HFFc6 (cell line): ENCODE measurements at places on chromosomes 4 and X. TPM values are rescaled to one million over a fixed set of nuclear protein-coding genes. Genes with fewer than 3 reads are reported as not detected.

The SCML1 gene
- 7.9 to 10.5 TPM (median 9.2 TPM) in 3 replicates for total RNA-seq

The XG gene
- total RNA-seq: 0.07 to 0.12 TPM in 2 of 3 replicates, not detected in the other

The SMAD1 gene
- total RNA-seq: 8.4 to 10.1 TPM (median 9.2 TPM) in 3 replicates

The GCNA gene
- total RNA-seq: 0.72 to 1.7 TPM (median 0.78 TPM) in 3 replicates

The HGFAC gene
- total RNA-seq: not detected in 3 replicates

The NXF2B gene
- not detected in 3 replicates for total RNA-seq

The STX18 gene
- total RNA-seq: 28.7 to 37.1 TPM (median 29.5 TPM) in 3 replicates

The NLRP2B gene
- not detected in 3 replicates for total RNA-seq

The GALNT7 gene
- 10.9 to 24.5 TPM (median 10.9 TPM) in 3 replicates for total RNA-seq

The ERAS gene
- not detected in 3 replicates for total RNA-seq

The TRAM1L1 gene
- total RNA-seq: not detected in 3 replicates

The CT55 gene
- not detected in 3 replicates for total RNA-seq

The SLIT2 gene
- 94.0 to 139 TPM (median 118 TPM) in 3 replicates for total RNA-seq

The SPANXC gene
- total RNA-seq: 0.83 to 118 TPM (median 1.4 TPM) in 3 replicates

DNA sequence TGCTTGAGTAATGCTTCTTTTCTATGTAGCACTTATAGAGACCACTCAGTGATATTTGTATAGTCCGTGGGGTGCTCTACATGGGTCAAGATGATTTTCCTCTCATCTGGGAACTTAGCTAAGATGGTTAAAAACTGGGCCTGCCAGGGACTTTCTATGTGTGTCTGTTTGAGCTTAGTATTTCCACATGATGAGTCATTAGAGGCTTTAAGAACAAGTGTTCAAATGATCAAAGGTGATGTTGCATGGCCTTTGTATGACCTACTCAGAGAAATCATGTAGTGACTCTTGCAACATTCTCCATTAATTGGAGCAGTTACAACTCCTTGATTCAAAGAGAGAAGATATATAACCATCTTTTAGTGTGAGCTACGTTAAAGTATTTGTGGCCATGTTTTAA, 1480.5 kb upstream of the IGFBP7 start:
- no peaks in the 10 kb centered on the region for H3K27me3 ChIP-seq
- H3K36me3 ChIP-seq: no peaks in the 10 kb centered on the region
- H3K27ac ChIP-seq: no peak overlapping the region
- H3K4me3 ChIP-seq: no peak overlapping the region
- DNase-seq: no peak

- H3K4me1 ChIP-seq: no peaks in the 10 kb centered on the region
- H3K27me3 ChIP-seq: peaks cover 6% of the 10 kb centered on the region
- no peak overlapping the region for H3K4me3 ChIP-seq
- 0 out of 2 replicates have a peak, but pooled peaks cover 3% of the 10 kb centered on the region for H3K36me3 ChIP-seq
- H3K27ac ChIP-seq: no peak overlapping the region
Measured at GRCh38 chr4:961351-962230, 11.8 kb downstream of the DGKQ start.

GRCh38 chr4:73916172-73916925, 47.2 kb downstream of the CXCL1 start:
- peaks cover 42% of the 10 kb centered on the region for H3K4me1 ChIP-seq
- DNase-seq: no peak
- H3K36me3 ChIP-seq: no peaks in the 10 kb centered on the region; the same call in 1 of the 2 replicates
- H3K4me3 ChIP-seq: no peak overlapping the region

GRCh38 chr4:128358231-128358912, 70.8 kb upstream of the PGRMC2 start:
- peak; percentile 71 for DNase-seq
- peaks cover 2% of the 10 kb centered on the region; the same call in 1 of the 2 replicates for H3K27me3 ChIP-seq
- peaks cover 58% of the 10 kb centered on the region for H3K4me1 ChIP-seq

DNA sequence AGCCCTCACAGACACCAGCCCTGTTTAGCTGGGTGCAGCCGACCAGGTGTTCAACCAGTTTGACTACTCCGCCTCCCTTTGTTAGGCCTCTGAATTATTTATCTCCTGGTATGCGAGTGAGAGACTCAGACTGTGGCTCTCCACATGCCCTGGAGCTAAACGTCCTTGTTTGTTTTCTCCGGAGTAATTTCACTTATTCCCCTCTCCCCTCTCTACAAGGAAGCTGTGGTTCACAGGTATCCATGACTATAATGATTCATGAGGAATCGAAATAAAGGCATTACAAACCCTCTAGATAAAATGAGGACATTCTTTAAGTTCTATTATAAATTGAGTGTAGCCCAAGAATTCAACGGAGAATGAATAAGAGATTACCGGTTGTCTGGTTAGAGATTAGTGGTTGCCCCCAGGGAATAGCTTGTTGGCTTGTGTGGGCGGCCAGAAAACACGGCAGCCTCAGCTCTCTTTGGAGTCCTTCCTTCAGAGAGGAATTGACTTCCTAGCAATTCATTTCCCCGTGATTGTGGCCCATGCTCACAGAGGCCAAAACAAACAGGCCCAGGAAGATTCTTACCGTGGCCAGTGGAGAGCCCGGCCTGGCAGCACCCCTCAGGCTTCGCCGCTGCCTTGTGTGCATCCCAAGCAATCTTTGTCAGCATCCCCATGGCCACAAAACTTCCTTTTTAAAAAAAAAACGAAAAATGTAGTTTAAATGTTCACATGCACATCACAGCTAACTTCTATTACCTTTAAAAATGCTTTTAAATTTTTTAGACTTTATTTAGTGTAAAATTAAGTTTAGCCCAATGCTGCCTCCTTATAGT, 60.2 kb upstream of the CBR4 start:
- peaks cover 5% of the 10 kb centered on the region for H3K27me3 ChIP-seq
- peaks cover 4% of the 10 kb centered on the region; the same call in 1 of the 2 replicates for H3K36me3 ChIP-seq
- peak overlapping the region; percentile 62 for H3K4me3 ChIP-seq
- DNase-seq: peak; percentile 97
- peak overlapping the region; percentile 90 for H3K27ac ChIP-seq

DNA sequence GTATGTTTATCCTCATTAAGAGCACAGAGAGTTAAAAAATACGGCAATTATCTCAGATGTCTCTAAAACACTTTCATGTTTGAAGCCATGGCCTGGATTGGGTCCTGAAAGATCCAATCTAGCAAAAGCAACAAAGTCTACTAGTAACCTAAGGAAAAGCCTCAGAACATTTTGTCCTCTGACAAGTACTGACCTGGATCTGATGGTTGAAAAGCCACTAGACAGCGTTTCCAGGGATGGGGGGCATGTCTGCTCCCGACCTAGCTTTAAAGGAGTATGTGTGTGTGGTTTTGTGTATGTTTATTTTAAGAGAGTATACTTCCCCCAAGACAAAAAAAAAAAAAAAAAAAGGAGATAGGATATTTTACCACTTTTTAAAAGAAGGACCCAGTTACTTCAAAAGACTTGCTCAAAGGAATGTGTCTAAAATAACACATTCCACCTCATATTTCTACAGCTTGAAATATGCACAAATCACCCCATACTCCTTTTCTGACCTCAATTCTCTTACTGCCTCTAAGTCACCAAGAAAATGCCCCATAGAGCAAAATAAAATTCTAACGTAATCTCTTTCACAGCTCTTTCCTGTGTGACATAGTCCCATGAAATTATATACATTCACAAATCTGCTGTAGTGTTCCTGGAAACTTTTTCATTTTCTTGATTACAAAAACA, 189.0 kb upstream of the TTC29 start:
- no peaks in the 10 kb centered on the region for H3K36me3 ChIP-seq
- H3K27me3 ChIP-seq: peaks cover 15% of the 10 kb centered on the region
- no peak for DNase-seq
- no peak overlapping the region for H3K27ac ChIP-seq

DNA sequence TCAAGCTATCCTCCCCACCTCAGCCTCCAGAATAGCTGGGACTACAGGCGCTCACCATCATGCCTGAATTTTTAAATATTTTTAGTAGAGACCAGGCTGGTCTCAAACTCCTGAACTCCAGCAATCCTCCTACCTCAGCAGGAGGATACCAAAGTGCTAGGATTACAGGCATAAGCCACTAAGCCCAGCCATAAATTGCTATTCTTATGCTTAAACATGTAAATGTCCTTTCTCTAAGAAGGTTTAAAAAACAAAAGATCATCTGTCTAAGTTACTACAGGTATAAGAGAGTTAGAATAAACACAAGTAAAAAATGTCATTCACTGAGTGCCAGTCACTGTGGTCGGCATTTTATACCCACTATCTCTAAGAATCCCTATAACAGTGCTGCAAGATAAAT, 28.3 kb downstream of the PRMT9 start:
- no peak overlapping the region for H3K27ac ChIP-seq
- no peaks in the 10 kb centered on the region for H3K27me3 ChIP-seq

DNA sequence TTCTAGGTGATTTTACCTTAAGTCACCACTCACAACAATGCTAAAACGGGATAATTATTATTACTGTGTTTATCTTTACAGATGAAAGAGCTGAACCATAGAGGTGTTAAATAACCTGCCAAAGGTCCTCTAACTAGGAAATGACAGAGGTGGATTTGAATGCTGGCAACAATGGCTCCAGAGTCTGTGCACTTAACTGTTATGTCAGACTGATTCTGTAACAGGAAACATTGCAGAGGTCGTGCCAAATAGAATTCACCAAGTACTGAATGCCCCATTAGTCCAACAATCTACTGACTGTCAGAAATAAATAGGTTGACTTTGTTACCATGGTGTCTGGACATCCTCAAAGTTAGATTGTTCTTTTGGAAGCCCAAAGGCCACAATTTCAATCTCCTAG, 20.9 kb upstream of the USP27X start:
- no peaks in the 10 kb centered on the region for H3K36me3 ChIP-seq
- no peak overlapping the region for H3K27ac ChIP-seq
- no peak overlapping the region for H3K4me3 ChIP-seq
- peaks cover 3% of the 10 kb centered on the region; the same call in 1 of the 2 replicates for H3K27me3 ChIP-seq

DNA sequence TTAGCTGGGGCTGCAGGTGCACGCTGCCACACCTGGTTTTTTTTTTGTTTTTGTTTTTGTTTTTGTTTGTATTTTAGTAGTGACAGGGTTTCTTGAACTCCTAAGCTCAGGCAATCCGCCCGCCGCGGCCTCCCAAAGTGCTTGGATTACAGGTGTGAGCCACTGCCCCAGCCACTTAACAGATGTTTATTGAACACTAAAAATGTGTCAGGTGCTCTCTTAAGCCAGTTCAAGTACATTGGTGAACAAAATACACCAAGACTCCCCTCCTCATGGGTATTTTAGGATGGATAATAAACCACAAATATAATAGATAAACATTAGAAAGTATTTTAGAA, 69.9 kb downstream of the TRAPPC11 start:
- no peak overlapping the region for H3K27ac ChIP-seq
- H3K4me1 ChIP-seq: no peaks in the 10 kb centered on the region
- DNase-seq: no peak
- no peaks in the 10 kb centered on the region for H3K36me3 ChIP-seq

DNA sequence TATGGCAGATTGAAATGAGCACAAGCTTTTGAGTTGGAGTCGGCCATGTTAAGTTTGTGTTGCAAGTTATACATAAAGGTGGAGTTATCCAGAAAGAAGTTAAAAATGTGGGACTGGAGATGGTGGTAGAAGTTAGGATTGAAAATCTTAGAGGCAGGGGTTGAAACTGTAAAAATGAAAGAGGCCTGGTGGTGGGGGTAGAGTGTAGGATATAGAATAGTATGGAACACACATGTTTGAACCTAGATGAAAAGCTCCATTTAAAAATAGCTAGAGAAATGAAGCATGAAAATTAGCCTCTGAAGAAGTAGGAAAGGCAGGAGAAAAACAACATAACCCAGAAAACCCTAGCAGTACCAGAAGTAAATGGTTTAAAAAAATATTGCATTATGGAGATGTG, 131.8 kb upstream of the ENPEP start:
- no peaks in the 10 kb centered on the region for H3K36me3 ChIP-seq
- H3K4me3 ChIP-seq: no peak overlapping the region
- DNase-seq: no peak
- H3K27ac ChIP-seq: no peak overlapping the region
- peaks cover 9% of the 10 kb centered on the region; the same call in 1 of the 2 replicates for H3K4me1 ChIP-seq

GRCh38 chr4:7892212-7893019, 47.2 kb downstream of the AFAP1 start:
- peaks cover 78% of the 10 kb centered on the region for H3K4me1 ChIP-seq
- H3K36me3 ChIP-seq: peaks cover 47% of the 10 kb centered on the region
- peak overlapping the region; percentile 66 for H3K4me3 ChIP-seq
- DNase-seq: peak; percentile 66

DNA sequence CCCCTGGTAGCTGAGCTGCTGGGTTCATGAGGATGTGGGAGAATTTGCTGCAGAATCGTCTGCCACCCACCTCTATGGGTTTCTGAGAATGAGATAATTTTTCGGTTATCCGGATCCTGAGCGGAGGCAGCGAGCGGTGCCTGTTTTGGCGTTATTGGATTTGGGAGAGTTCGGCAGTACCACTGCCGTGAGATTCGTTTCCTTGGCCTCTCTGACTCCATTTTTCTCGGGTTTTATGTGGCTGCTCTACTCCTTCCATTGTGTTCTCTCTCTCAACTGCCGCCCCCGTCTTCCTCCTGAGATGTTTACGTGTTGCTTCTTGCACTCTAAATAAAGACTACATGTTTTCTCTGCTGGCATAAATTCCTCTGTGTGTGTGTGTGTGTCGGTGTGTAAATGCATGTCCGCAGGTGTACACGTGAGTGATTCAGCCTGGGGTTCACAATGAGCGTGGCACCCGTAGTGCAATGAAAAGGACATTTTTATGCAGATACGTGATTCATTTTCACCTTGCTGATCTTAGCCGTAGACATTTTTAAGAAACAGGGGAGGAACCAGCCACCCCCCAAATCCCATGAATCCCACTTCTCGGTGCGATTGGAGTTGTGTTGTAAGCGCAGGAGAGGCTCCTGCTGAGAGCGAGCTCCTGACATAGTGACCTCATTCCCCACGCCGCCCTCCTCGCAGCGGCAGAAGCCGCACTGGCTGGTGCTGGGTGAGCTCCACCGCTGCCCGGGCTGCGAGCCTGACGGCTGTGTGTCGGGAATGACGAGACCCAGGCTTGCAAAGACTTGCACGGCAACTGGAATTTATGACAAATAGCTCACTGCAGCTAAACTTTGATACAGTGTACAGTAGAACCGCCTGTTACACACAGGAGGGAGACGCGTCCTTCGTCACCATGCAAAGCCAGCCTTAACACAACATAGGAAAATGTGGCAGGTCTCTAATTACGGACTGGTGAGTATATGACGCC, 82.2 kb downstream of the STOX2 start:
- no peak overlapping the region for H3K4me3 ChIP-seq
- peak; percentile 38 for DNase-seq

DNA sequence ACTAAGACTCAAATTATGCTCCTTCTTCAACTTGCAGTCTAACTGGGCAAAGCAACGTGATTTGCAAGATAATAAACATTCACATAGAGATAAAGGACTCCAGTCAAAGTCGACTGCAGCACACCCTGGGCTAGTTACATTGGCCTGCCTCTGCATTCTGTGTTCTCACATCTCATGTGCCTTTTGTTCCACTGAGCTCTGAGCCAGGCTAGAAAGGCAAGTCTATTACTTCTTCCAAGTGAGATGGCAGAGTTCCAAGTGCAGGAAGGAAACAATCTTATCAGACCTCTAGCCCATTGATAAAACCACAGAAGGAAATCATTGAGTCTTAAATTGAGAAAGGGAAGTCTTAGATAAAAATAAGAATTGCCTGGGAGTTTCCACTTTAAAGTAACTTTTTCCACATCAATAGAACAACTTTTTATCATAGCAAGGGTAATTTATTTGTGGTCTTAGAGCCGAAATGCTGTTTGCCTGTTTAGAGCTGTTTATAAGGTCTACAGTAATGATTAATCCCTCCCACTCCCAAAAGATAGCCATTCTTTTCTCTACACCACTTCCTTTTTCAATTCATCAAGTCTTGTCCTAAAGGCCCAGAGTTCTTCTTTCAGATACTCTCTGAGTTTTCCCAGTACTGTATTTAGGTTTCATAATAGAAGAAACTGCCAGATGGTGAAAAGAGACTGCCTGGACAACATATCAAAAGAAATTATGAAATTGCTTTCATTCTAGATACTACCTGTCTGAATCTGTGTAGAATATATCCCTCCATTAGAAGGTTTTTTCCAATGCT, 200.2 kb downstream of the GUCY2F start:
- no peaks in the 10 kb centered on the region for H3K27me3 ChIP-seq
- H3K36me3 ChIP-seq: no peaks in the 10 kb centered on the region
- H3K27ac ChIP-seq: no peak overlapping the region
